ENCODE measurements at places on chromosomes 3 and 15.
A peak's percentile ranks its signal among the peaks of the same experiment; 100 is the strongest.

DNA sequence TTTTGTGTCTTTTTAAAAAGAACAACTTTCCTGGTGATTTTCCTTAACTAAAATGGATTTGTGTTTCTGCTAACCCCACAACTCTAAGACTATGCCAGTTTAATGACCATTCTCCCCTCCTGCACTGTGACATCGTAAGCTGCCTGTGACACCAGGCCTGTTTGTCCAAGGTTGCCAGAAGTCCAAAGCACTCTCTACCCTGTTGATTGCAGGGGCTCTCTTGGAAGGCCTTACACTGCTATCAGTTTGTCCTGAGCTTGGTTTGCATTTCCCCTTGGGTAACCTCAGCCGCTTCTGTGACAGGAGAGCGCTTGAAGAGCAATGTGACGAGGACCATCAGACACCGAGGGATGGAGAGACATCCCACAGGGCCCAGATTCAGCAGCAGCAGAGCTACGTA, 55.8 kb downstream of the CDAN1 start:
- DNase-seq, result no peak

DNA sequence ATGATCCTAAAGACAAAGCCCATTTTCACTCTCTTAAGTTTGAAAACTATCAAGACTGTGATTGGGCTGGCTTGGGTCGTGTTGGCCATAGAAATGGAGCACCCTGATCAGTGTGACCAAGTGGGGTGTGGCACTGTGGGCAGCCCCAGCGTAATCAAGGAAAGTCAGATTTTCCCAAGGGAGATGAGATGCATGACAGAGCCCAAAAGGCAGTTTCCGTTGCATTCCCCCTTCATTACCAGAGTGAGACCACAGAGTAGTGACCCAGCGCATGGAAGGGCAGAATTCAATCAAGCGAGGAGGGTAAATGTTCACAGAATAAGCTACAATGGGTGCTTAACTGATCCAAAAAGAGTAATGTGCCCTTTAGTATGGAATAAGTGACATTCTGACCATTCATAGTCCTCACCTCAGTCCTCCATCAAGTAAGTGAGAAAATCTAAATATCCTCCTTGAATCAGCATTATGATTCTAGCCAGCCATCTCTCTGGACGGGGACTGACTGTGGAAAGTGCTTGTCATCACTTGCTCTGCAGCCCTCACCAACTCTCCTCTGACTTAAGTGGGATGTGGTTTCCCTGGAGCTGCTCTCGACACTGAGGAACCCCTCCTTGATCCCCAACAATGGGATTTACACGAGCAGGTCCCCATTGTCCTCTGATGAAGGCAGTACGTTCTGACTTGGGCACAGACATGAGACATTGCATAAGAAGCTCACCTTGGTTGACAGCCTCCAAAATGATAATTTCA, 430.5 kb downstream of the OCA2 start:
- DNase-seq, result no peak

GRCh38 chr3:180802837-180803236, 109.6 kb upstream of the FXR1 start:
- no peak for DNase-seq

DNA sequence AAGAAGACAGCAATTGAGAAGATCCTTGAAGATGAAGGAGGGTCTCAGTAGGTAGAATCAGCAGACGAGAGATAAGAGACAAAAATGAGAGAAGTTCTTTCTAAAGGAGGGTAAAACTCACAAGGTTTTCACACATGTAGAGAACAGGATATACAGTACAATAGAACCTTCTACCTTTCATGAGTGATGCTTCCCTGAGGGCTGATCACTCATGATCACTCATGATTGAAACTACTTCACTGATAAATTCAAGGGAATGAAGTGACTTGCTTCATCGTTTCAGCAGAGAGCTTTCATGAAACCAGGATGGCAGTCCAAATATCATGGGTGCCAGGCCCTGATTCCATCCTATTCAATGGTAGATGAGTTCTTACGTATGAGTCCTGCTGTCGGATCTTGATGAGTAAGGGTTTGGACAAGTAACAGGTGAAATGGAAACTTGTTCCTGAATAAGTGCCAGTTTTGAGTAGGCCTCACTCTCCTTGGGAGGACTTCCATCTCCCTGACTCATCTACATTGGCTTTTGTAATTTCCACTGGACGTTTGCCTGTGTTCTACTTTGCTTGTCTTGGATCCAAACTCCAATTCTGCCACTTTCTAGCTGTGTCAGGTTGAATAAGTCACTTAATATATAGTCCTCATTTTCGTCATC, 9.6 kb upstream of the CLDN16 start:
- no peak for DNase-seq

GRCh38 chr3:25589104-25589782, 75.5 kb downstream of the TOP2B start:
- no peak for DNase-seq

DNA sequence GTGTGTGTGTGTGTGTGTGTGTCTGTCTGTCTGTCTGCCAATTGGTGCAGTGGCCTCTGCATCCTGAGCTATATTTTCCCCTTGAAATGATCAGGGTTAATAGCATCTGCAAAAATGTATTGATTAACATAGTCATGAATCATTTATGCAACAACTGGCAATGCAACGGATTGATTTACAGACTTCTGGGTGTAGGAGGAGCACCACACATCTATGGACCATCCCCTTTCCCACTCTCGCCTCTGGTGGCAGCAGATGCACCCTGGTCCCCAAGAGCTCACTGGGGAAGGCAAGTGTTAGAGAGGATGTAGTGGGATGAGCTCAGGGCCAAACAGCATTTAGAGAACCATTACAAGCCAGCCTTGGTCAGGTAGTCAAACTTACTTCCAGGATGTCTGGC, 272.7 kb upstream of the C2CD4B start:
- no peak for DNase-seq

- no peak for DNase-seq
Observed at GRCh38 chr3:41352510-41352909, 153.2 kb downstream of the CTNNB1 start.

GRCh38 chr3:57100046-57100695, 39.7 kb downstream of the SPATA12 start:
- peak; percentile 64 for DNase-seq

GRCh38 chr3:9074079-9074478, 110.8 kb upstream of the RAD18 start:
- DNase-seq, result no peak
